ENCODE measurements at places on chromosomes 1 and 21.

DNA sequence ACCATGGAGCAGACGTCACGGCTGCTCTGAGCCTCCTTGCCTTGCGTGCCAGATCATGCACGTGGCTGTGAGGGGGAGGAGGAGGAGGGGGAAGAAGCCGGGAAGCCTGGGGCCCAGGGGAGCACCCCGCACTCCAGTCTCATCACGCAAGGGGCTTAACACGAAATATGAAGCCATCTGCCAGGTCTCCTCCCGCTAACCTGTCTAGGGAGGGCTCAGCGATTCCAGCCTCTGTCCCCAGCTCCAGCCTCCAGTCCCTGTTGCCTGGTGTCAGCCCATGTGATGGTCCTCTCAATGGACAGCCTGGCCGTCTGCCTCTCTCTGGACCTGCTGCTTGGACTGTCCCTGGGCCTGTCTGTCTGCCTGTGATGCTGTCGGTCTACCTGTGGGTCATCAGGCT lies 22.5 kb upstream of the C1QA start:
- DNase-seq, result no peak

DNA sequence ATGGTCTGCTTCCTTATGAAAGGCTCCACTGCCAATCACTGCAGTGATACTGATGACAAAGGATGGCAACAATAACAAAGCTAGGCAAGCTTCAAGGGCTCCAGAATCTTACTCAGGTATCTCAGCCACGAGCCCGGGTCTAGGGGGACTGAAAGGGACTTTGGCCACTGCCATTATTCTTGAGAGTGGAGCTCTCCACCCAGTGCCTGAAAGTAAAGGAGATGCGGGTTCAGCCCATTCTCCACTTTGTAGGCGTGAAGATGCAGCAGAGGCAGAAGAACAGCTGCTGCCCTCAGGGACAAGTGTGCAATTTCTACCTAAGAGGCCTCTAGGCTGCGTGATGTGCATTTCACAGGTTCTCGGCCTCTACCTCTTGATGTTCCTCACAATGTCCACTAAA lies 31.4 kb upstream of the SLAMF9 start:
- no peak for DNase-seq

GRCh38 chr1:15974855-15975254 lies 1.0 kb downstream of the ZBTB17 start:
- no peak for DNase-seq

DNA sequence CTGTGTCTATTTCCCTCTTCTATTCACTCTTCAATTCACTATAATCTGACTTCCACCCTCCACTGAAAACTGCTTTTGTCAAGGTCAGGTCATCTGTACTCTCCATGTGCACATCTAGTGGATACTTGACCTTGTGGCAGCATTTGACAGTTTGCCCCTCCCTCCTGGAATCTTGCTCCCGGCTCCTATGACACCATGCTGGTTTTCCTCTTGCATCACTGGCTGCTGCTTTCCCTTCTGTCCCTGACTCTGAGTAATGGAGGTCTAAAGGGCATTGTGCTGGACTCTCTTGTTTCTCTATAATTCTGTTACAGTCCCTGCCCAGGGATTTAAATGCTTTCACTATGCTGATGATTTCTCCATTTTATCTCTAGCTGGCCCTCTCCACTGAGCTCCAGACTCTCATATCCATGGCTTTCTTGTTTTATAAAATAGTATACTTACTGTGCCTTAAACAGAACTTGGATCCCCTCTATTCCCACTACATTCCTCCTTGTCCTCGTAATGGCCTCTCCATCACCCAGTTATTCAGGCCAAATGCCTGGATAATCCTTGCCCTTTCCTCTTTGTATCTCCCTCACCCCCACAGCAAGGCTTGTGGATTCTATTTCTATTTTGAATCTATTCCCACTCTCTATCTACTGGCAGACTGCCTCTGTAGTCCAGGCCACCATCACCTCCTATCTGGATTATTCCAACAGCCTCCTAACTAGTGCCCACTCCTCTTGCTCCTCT lies 36.8 kb upstream of the PODN start:
- no peak for DNase-seq

- no peak for DNase-seq
Measured at GRCh38 chr1:24427545-24427862, 11.9 kb downstream of the NIPAL3 start.

DNA sequence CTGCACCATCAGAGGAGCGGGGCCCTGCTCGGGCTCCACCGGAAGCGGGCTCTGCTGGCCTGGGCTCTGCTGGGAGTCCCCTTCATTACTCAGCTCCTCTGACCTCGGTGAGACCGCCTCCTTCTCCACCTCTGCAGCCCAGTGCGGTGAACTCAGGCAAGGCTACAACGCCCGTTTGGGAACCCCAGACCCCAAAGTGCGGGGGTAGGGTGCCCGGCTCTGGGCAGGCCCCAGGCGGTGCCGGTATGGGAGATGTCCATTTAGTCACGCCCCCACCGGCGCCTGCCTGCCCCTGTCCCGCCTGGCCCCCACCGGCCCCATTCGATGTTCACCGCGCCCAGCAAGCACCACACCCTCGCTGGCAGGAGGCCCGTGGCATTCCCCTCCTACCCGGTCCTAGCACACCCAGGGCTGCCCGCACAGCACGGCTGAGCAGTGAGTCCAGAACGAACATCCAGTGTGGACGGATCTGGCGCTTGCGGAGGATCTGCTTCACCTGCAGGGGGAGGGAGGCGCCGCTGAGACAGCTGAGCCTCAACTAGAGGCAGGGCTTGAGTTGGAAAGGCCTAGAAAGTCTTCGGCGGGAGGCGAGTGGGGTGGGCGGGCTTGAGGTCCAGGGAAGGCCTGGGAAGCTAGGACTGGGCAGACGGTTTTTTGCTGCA lies 10.0 kb downstream of the MAP3K6 start:
- no peak for DNase-seq

DNA sequence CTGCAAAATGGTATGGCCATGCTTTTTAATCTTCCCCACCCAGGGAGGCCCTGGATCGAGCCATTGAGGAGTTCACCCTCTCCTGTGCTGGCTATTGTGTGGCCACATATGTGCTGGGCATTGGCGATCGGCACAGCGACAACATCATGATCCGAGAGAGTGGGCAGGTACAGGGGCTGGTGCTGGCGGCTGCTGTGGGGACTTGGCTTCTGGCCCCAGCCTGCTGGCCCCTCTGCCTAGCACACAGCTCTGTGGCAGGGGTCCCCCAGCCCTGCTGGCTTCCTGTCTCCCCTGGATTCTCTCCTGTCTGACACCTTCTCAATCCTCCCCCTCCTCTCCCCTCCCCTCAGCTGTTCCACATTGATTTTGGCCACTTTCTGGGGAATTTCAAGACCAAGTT lies 72.4 kb downstream of the PIK3CD start:
- no peak for DNase-seq

DNA sequence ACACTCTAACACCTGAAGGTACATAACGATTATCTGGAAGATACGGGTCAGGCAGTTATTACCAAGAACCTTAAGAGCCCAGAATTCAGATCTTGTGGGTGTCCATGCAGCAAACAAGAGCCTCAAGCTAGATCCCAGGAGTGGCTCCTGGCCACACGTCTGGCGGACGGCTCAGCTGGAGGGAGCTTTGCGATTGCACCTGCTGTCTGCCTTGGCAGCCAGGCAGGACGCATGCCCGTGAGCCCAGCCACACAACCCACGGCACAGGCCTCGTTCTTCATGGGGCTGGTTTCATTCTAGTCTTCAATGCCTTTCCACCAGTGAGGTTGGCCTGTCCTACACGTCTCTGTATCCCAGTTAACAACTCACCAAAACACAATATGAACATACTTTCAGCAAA lies 5.7 kb downstream of the CCNL2 start:
- no peak for DNase-seq

DNA sequence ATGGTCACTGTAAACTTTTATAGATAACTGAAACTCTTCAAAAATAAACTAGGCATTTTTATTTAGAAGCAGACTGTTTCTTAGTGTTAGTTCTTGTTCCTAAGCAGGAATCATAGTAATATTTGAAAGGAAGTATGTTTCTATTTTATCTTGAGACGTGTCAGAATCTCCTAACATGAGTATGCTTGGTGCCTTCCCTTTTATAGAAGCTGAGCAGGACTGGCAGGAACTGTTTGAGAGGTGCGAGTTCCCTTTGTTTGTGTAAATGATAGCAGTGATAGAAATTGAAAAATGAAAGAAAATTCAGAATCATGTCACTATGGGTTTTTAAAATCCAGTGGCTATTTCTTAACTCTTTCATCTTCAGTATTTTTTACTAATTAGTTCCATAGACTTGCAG lies 56.9 kb downstream of the LRRC8D start:
- DNase-seq, result no peak

- no peak for DNase-seq
Measured at GRCh38 chr1:94092210-94092613, 28.7 kb downstream of the ABCA4 start.

- DNase-seq, result no peak
Measured at GRCh38 chr1:53654216-53655210, 84.5 kb downstream of the GLIS1 start.

- DNase-seq, result no peak
Measured at GRCh38 chr1:240646571-240647240, 34.8 kb upstream of the GREM2 start.

DNA sequence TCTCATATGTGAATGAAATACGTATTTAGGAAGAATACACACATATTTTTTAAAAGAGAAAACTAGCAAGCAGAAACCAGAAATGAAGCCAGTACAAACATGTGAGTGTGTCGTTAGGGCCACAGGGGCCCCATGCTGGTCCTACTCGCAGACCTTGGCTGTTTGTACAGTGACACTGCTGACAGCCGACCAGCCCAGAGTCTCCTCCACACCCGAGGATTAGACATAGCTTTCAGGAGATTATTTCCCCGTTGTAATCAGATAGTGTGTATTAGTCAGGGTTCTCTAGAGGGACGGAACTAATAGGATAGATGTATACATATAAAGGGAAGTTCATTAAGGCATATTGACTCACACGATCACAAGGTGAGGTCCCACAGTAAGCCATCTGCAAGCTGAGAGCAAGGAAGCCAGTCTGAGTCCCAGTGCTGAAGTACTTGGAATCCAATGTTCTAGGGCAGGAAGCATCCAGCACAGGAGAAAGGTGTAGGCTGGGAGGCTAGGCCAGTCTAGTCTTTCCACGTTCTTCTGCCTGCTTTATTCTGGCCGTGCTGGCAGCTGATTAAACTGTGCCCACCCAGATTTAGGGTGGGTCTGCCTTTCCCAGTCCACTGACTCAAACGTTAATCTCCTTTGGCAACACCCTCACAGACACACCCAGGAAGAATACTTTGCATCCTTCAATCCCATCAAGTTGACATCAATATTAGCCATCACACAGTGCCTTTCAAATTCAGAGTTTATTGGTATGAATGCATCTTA lies 51.2 kb downstream of the DIP2A start:
- DNase-seq, result no peak

- no peak for DNase-seq
Measured at GRCh38 chr1:44854970-44855369, 11.9 kb upstream of the PTCH2 start.

- no peak for DNase-seq
Measured at GRCh38 chr21:41180752-41181151, 12.8 kb downstream of the BACE2 start.

DNA sequence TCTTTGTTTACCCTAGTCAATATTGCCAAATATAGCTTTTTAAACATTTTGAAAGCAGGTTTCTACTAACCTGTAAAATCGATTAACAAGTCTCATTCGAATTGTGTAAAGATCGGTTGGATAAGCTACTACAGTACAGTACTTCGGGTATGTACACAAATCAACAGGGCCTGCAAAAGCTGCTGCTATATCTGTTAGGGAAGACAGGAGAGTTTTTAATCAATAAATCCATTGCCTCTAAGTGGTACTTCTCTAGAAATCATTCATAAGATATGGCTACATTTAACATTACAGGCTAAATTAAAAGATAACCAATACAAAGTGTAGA lies 34.8 kb upstream of the PSMG1 start:
- no peak for DNase-seq

- DNase-seq, result no peak
Measured at GRCh38 chr1:29501227-29501976, 265.1 kb downstream of the PTPRU start.

- DNase-seq, result no peak
Measured at GRCh38 chr1:214438075-214438474, 113.3 kb downstream of the PTPN14 start.

DNA sequence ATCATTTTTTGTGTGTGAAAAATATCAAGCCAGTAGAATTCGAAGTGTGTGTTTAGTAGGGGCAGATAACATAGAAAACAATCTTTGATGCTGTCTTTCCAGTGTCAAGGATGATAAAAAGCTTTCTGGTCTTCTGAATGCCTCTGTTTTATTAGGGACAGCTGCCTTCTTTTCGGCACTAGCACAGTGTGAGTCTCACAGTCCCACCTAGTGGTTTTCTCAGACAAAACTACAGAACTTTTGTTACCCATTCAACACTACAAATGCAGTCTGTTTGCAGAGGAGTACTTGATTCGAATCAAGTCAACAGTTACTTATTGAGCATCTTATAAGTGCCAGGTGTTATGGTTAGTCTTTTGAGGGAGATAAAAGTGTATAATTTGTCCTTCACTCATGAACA lies 30.6 kb upstream of the MCOLN3 start:
- DNase-seq, result no peak

GRCh38 chr1:98482611-98483010 lies 178.9 kb upstream of the SNX7 start:
- no peak for DNase-seq

DNA sequence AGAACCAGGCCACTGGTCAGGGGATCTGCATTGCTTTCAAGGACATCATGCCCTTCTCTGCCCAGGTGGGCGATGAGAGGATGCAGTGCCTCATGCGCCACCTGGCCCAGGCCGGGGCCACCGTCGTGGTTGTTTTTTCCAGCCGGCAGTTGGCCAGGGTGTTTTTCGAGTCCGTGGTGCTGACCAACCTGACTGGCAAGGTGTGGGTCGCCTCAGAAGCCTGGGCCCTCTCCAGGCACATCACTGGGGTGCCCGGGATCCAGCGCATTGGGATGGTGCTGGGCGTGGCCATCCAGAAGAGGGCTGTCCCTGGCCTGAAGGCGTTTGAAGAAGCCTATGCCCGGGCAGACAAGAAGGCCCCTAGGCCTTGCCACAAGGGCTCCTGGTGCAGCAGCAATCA lies 5.0 kb upstream of the ZBTB48 start:
- DNase-seq, result no peak

GRCh38 chr1:47830021-47830420 lies 167.2 kb downstream of the TRABD2B start:
- DNase-seq, result no peak

All from NCI-H748 treated with DMSO at 0.1 percent for 48 hours (cell line).